ENCODE measurements at places on chromosomes 6 and 20.

DNA sequence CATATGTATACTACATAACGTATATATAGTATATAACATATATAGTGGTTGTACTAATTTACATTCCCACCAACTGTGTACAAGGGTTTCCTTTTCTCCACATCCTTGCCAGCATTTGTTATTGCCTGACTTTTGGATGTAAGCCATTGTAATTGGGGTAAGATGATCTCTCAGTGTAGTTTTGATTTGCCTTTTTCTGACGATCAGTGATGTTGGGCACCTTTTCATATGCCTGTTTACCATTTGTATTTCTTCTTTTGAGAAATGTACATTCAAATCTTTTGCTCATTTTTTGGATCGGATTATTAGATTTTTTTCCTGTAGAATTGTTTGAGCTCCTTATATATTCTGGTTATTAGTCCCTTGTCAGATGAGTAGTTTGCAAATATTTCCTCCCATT, 11.4 kb downstream of the SYNJ2 start:
- no peak for DNase-seq

GRCh38 chr6:55496201-55496600, 82.8 kb downstream of the HMGCLL1 start:
- DNase-seq, result no peak

DNA sequence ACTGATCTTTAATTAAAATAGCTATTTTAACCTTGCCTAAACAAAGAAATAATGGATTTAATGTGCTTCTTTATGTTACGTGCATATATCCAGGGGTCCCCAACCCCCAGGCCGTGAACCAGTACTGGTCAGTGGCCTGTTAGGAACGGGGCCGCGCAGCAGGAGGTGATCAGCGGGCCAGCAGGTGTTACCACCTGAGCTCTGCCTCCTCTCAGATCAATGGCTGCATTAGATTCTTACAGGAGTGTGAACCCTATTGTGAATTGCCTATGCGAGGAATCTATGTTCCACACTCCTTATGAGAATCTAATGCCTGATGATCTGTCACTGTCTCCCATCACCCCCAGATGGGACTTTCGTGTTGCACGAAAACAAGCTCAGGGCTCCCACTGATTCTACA, 8.8 kb downstream of the CYP24A1 start:
- no peak for DNase-seq

- DNase-seq, result no peak
These were observed 40.7 kb downstream of the MAP3K5 start for GRCh38 chr6:136751522-136751956.

DNA sequence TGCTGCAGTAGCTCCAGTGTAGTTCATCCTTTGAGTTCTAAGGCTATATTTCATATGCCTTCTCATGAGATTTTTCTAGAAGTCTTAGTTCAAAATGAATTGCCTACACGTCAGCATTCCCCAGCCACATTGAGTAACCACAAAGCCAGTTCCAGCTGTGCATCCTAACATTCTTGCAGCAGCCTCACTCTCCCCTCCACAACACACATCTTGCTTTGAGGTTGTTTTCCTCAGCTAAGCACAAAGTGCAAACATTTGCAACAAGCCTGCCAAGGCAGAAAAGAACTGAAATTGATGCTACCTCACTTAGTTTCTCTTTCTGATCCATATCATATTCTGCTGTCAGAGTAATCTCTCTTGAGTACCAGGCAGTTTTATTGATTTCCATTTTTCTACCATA, 160.7 kb upstream of the KCNQ5 start:
- DNase-seq, result no peak

GRCh38 chr6:117505311-117505710, 22.8 kb downstream of the DCBLD1 start:
- no peak for DNase-seq

DNA sequence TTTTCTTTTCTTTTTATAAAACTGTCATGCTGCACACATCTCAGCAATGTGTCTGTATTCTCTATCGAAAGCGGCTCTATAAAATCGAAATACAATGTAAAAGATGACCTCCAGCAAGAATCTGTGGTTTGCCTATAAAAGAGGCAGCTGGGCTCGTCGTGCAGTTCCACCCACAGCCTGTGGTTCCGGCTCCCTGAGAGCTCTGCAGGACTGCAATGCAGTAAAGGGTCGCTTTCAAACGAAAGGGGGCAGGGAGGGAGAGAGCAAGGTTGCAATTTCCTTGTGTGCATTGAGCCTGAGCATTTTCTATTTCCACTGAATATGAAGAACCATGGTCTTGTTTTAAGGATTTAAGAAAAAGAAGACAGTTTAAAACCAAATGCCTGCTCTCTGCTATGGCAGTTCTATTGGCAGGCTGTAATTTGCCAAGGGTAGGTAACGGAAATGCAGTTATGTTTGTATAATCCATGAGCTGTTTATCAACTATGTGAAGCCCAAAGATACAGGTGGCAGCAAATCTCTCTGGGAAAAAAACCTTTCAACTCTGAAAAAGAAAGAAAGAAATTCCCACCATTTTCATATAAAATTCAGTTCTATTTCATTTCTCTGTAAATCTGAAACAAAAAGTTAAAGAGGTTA, 236.5 kb downstream of the HACE1 start:
- DNase-seq, result no peak

DNA sequence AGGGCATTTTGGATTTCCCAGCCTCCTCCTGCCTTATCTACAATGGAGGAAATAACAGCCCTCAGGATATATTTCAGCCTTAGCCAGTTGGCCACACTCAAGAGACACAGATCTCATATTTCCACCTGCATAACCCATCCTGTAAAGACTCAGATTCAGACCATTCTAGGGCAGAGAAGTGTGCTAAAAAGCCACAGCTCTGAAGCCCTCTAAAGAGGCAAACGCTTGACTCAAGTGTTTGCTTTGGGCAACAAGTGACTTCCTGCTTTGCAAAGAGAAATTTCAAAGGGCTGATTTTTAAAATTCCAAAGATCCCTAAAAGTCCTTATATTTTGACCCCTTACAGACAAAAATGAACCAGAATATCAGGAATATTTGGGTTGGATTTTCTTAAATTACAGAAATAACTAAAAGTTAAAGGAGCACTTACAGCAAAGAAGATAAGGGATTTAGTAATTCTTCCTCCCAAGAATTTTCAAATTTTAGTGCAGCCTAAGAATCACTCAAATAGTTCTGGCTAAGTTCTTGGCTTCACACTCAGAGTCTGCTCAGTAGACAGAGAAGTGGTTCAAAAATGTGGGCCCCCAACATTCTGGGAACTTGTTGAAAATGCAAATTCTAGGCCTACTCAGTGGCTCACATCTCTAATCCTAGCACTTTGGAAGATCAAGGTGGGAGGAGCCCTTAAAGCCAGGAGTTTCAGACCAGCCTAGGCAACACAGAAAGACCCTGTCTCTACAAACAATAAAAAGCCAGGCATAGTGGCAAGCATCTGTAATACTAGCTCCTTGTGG, 18.9 kb upstream of the ADGRF5 start:
- no peak for DNase-seq

DNA sequence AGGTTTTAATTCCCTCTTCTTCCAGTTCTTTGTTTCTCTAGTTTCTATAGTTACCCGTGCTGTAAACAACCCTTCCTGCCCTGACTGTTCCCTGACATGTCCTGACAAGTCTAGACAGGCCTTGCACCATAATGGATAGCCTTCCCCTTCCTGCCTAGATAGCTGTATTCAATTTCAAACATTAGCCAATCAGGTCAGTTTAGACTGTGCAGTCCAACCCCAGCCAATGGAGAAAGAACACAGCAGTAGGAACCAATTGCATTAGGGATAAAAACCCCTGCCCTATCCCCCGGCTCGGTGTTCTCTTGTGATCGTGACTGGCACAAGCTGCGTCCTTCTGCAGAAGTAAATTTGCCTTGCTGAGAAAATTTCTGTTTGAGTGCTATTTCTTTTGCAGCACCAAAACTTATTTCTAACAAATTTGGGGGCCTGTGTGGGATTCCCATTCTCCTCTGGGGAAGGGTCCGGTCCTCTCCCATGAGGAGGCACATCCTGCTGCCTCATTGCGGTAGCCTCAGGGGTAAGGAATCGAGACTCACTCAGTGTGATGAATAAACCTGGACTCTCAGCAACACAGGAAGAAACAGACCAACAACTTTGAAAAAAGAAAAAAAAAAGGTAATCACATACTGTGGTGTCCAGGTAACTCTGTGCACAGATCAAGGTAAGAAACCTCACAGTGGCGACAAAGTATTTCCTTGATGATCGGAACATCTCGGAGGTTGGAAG, 248.7 kb upstream of the ECI2 start:
- no peak for DNase-seq

DNA sequence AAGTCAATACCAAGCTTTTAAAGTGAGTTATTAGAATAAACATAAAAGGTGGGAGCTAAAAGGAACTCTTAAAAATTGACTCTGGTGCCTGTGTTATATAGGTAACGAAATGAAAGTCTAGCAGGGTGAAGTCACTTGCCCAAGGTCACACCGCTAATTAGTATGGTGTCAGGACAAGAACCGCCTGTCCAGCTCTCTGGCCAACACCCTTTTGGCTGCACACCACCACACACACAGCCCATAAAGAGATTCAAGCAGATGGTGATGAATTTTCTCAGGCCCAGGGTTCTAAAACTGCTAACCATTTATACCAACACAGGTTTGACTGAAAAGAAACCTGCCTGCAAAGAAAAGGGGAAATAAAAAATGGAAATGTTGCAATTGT, 20.2 kb downstream of the GFOD1 start:
- no peak for DNase-seq

GRCh38 chr20:44830523-44830922, 20.2 kb upstream of the RIMS4 start:
- no peak for DNase-seq

DNA sequence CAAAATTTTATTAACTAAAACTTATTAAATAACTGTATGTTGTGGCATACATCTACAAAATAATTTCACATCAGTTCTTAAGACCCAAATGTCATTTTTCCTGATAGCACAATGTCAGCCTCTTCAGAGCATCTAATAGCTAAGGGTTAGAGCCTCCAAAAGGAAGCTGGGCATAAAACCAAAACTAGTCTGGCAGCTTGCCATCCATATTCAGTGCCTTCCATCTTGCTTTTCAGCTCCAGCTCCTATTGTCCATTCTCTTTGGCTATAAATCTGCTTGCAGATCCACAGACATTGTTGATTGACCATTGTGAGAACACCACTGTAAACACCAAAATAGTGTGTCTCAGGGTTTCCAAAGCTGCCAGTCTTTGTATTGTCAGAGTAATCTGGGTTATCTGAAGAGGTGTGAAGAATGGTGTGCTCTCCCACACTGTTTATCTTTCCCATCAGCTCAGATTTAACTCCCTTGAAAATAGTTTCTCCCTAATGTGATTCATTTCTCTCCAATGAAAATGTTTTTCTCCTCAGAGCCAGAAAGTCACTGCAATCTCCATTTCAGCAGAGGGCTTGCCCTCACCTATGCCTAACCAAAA, 154.8 kb upstream of the KCNQ5 start:
- no peak for DNase-seq

GRCh38 chr6:155561257-155561965, 105.8 kb upstream of the NOX3 start:
- DNase-seq, result no peak

DNA sequence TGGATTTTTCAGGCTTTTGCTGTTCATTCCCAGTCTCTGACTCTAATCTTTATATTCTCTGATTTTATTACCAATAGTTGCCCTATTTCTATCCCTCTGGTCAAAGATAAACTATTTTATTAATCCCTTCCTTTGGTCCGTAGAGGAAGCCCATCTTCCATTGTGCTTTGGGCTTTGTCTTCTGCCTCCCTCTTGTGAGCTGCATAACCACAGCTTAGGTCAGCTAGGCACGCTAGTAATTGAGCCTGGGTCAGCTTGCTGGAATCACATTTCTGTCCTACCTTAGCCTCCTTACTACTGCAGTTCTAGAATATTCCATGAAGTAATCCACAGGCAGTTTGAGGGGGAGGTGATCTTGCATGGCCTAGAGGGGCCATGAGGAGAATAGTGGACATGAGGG, 49.4 kb downstream of the TRMT11 start:
- DNase-seq, result no peak

GRCh38 chr20:19077370-19078220, 134.8 kb upstream of the SLC24A3 start:
- DNase-seq, result no peak

- DNase-seq, result no peak
These were observed 4.2 kb downstream of the BRD2 start for GRCh38 chr6:32972353-32973143.

- no peak for DNase-seq
These were observed 112.8 kb downstream of the HFE start for GRCh38 chr6:26199773-26200764.
